ENCODE measurements at places on chromosomes 6 and 20.

DNA sequence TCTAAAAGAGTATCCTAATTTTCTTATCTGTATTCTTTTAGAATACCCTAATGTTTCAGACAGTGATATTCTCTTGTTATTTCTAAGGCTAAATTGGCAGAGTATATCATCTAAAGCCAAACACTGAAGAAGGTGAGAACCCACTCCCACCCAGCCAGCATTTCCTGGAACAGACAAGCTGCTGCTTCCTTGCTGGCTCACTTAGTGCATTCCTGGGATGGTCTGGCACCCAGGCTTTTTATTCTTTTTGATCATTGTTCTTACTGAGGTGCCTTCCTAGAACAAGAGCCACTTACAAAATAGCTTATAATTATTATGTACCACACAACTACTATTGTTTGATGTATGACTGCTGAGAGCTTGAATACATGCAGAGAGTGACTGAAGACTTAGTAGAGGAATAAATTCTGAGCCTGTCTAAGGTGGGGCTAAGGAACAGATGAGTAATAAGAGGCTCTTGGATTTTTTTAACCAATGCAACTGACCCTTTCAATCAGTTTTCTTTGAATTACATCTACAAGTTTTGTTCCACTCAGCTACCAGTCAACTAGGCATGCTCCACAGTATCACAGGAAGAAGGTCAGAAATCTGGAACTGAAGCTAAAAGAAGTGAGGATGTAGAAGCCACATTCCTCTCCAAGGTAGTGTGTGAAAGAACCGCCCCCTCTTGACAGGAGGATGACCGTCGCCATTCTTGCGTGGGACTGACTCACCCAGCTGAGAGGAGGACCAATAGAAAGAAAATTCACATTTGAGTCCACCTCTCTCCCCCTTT, 30.1 kb downstream of the PRPH2 start:
- no peak for DNase-seq

- DNase-seq, result no peak
Measured at GRCh38 chr20:14451458-14451857, 114.0 kb upstream of the FLRT3 start.

DNA sequence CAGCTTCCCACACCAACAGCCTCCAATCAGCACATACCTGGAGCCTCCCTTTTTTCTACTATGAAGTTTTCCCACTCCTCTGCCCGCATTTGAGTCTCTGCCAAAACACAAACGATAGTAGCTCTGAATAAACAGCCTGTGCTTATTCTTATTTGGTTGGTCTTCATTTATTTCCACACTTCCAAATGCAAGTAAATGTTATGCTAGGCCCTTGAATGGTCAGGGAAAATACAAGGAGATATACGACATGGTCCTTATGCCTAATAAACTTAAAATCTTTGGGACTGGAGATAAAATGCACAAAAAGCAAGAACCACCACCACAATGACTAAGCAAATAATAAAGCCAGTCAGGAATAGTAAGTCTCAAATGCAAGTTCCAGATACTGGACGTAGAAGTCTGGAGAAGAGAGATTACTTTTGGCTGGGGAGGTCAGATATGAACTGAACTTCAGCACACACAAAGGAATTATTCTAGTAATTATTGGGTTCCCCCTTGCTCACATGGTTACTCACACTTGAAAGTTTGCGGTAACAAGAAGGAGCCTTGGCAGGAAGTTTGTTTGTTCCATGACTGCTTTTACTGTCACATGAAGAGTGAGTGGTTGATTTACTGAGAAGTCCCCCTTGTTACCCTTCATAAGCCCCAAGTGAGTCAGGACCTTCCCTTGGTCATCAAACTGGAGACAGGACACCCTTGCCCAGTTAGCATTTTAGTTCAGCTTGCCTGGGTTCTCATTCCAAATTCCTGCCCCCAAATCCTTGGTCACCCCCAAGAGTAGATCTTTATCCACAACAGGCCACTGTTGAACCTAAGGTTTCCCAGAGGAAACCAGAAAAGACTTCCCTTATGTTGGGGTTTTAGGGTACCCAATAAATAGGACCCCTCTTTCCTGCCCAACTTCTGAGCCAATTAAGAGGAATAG, 511.2 kb upstream of the JARID2 start:
- peak; percentile 74 for DNase-seq

DNA sequence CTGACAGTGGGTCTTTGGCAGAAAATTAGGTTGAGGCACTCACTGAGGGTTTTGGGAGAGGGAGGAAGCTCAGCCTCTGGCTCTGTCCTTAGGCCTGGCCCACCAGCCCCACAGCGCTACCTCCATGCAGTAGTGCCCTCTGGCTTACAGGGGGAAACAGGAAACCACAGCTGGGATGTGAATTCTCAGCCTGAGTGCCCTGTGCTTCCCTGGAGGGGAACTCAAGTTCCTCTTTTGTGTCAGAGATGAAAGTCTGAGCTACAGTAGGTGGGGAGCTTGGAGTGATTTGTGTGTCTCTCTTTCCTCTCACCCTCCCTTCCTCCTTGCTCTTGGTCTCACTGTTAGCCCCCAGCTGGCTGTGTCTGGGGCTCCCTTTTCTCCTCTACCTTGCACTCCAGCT, 48.2 kb upstream of the BLCAP start:
- DNase-seq, result no peak
